ENCODE measurements at places on chromosomes 5 and 9.

DNA sequence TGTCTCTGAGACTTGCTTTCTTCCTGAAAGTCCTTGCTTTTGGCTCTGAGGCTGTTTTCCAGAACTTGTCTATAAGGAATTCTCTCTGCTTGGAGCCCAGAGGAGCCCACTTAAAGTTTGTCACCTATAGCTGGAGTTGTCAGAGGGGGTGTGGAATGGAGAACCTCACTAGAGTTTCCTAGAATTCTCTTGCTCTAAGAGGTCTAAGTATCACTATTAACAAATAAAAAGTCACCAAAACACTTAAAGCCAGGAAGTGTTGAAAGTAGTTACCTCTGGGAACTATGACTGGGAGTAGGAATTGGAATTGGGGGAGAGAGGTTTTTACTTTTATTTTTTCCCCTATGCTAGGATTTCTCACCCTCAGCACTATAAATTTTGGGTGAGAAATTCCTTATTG lies 15.0 kb downstream of the SIT1 start:
- no peak for DNase-seq

- DNase-seq = no peak
Measured at GRCh38 chr5:129174480-129174879, 79.9 kb downstream of the ISOC1 start.

- no peak for DNase-seq
Measured at GRCh38 chr5:35651002-35651756, 33.5 kb downstream of the SPEF2 start.

- DNase-seq = no peak
Measured at GRCh38 chr5:133705331-133705730, 93.0 kb upstream of the FSTL4 start.

DNA sequence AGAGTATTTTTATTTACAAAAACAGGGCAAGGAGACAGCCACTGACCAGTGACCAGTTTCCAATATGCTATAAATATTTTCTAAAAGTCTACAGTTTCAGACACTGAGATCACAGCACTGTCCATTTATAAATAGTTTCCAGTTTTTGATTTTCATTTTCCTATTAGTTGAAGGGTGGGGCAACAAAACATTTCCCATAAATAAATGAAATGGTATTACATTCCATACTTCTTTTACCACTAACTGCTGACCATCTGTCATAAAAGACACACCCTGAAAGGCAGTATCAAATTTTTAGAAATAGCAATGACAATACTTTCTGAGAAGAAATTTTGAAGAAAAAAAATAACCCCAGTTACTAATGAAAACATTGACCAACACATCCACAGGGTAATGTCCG lies 126.7 kb downstream of the ARSB start:
- DNase-seq = no peak

GRCh38 chr5:1974501-1975405 lies 92.0 kb upstream of the IRX4 start:
- no peak for DNase-seq

- DNase-seq = no peak
Measured at GRCh38 chr5:107652839-107653607, 17.7 kb downstream of the EFNA5 start.

DNA sequence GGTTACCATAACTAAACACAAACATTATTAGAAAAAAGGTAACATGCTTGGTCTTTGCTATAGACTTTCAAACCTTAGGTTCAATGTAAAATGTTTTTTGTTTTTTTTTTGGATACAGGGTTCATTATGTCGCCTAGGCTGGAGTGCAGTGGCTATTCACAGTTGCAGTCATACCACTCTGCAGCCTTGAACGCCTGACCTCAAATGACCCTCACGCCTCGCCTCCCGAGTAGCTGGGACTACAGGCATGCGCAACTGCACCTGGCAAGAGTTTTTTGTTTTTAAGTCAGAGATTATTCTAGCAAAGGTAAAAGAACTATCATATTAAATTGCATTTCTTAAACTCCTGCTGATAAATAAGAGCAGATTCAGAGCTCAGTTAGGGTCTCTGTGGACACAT lies 55.1 kb upstream of the NR5A1 start:
- no peak for DNase-seq

GRCh38 chr9:114025760-114026159 lies 52.3 kb downstream of the AMBP start:
- DNase-seq = no peak

- DNase-seq = no peak
Measured at GRCh38 chr9:108956022-108956630, 21.9 kb downstream of the ABITRAM start.

DNA sequence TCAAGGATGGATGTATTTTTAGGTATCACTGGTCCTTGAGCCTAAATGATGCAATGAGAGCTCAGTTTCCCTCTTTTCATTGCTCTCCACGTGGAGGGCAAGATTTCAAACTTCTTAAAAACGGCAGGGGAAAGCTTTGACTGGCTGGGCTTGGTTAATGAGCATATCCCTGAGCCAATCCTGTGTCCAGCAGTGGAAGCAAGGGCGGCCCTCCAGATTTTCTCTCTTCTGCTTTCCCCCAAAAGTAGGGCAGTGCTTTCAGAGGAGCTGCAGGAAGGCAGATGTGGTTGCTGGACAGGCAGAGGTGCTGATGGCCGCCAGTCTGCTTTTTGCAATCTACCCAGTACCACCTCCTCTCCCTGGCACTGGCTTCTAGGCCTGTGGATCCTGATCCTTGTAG lies 30.0 kb upstream of the TBC1D2 start:
- no peak for DNase-seq

GRCh38 chr9:90035471-90035870 lies 430.7 kb downstream of the GADD45G start:
- no peak for DNase-seq

- DNase-seq = no peak
Measured at GRCh38 chr5:158920736-158921135, 179.0 kb downstream of the EBF1 start.

GRCh38 chr9:35553670-35554543 lies 51.2 kb upstream of the TESK1 start:
- no peak for DNase-seq

DNA sequence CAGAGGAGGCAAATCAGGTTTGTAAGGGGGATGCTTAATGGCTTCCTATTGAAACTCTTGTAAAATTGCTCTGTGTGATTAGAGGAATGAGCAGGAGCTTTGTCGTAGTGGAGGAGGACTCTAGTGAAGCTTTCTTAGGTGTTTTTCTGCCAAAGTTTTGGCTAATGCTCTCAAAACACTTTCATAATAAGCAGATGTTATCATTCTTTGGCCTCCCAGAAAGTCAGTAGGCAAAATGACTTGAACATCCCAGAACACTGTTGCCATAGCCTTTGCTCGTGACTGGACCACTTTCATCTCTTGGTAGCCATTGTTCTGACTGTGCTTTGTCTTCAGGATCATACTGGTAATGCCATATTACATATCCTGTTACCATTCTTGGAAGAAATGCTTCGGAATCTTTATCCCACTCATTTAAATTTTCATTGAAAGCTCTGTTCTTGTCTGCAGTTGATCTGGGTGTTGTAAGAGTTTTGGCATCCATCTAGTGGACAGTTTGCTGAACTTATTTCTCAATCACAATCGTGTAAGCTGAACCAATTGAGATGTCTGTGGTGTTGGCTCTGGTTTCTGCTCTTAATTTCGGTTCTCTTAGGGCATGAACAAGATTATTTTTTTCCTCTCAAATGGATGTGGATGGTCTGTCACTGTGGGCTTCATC lies 187.6 kb downstream of the COMMD10 start:
- no peak for DNase-seq

GRCh38 chr9:127253446-127253845 lies 11.1 kb upstream of the GARNL3 start:
- no peak for DNase-seq

- DNase-seq = no peak
Measured at GRCh38 chr5:83937837-83938236, 217.2 kb upstream of the HAPLN1 start.

DNA sequence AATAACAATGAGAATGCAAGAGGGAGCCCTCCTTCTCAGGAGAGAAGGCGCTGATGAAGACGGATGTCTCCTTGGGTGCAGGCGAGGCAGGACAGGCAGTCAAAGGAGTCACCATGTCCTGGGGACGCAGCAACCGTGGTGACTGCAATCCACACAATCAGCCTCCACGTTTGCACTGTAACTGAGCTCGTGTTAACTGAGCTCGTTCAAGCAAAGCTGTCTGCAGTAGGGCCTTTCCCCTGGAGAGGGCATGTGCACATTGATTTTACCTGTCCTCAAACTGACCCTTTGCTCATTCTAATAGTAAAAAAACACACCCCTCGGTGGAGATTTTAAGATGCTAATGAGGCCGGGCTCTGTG lies 2.8 kb downstream of the SARDH start:
- no peak for DNase-seq

DNA sequence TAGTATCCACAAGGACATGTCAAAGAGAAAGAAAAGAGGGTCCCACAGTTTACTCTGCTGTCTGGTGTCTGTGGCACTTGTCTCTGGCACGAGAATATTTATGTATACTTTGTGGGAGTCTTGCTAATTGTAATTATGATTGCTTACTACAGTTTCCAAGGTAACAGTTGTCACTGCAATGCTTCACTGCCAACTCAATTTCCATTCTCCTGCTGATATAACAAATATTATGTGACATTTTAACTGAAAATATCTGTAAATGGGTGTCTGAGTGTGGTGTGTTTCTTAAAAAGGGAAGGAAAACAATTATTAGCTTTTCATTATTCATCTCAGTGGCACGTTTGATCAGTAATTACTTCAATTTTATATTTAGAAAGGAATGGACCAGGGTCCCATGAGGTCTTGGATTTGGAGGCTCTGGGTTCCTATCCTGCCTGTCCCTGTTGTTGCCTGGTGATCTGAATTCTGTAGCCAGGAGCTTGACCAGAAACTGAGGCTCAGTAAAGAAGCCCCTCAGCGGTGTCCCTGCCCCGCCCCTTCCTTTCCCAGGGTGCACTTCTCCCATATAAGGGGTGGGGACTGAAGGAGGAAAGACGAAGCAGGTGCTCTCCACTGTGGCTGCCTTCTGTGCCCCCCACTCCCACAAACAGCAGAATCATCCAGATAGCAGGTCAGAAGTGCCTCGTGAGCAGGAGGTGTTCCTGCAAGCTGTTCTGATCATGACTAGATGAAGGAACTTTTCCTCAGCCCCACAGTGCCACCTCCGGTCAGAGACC lies 137.3 kb upstream of the KIF2A start:
- DNase-seq = no peak

DNA sequence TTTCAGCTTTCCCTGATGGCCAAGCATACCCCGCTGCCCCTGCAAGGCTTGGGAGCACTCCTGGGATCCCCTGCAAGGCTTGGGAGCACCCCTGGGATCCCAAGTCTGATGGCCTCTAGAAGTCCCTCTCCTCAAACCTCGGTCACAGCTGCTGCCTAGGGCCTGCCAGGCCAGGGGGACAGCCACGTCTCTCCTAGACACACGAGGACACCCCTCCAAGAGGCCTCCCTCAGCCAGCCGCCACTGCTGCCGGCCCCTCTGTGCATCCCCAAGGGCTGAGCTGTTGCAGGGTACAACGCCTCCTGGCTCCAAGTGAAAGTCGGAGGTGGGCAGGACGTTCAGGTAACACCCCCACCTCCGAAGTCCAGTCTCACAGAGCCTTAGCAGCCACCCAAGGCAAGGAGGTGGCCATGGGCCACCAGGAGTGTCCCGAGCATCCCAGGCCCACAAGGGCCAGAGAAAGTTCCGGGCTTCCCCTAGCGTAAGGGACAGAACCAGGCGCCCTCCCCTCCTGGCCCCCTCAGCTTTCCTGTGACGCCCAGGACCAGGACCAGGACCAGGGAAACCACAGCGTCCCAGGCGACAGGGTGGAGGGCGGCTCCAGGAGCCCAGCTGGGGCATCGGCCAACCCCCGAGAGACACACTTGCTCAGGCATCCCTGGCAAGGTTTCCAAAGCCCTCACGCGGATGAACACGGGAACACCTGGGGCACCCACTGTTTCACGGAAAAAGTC lies 17.3 kb upstream of the SLC12A7 start:
- no peak for DNase-seq

DNA sequence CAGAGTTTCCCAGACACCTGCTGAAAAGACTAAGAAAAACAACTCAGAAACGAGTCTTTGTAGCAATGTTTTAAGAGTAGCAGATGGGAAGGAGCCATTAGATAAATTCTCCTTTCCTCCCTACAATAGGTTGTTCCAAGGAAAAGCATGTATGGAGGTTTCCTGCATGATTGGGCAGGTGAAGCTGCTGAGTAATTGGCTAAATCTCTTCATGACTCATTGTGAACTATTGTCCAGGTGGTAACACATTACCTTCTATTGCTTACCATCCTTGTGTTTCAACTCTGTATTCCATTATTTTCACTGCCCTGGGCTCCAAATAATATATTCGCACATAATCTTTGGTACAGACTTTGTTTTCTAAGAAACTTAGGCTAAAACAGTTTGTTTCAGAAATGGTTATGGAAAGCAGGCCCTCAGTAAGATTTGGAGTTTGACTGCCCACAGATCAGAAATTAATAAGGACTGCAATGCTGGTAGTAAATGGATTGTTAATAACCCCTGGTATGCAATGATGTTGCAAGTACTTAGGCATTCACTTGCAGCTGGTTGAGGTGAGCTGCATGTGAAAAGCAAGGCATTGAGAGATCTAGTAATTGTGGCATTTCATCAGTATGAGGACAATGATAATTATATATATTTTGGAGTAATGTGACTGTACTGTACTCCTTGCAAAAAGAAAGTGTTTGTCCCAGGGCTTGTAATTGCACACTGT lies 281.4 kb upstream of the VLDLR start:
- no peak for DNase-seq

DNA sequence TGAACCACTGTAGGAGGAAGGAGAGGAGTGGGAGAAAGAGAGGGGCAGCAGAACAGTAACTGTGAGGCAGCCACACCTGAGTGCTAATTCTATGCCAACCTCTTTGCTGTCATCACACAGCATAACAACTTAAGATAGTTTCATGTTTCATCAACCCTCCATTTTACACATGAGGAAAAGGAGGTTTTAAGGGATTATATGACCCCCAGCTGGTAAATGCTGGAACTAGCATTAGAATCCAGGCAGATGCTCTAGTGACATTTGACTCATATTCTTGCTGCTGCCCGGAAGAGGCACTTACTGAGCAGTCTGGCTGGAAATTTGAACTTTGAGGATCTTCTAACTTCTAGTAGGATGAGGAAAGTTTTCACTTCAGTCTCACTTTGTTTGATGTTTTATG lies 24.1 kb upstream of the VLDLR start:
- DNase-seq = no peak

DNA sequence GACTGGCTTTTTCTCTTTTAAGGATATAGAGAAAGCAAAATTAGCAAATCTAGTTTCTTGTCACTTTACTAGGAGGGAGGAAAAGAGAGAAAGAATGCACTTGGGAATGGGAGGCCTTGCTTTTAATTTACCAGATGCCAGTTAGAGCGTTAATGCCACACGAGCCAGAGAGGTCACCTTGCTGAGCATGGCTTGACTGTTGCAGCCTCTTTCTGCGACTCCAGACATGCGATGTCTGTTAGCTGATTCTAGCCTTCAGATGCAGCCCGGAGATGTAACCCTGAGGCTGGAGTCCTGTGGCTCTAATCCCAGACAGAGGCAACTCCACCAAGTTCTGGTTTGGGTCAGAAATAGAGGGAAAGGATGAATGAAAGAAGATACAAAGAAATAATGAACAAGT lies 152.5 kb downstream of the TRIO start:
- no peak for DNase-seq

- no peak for DNase-seq
Measured at GRCh38 chr5:174323878-174324281, 278.4 kb downstream of the NSG2 start.

- DNase-seq = no peak
Measured at GRCh38 chr5:150318613-150319483, 16.1 kb upstream of the ARSI start.
